ENCODE measurements at places on chromosomes 2 and 18.

- peak; percentile 27 for DNase-seq
Measured at GRCh38 chr2:230885463-230886130, 20.9 kb downstream of the ITM2C start.

GRCh38 chr2:225177098-225177497, 134.8 kb upstream of the DOCK10 start:
- no peak for DNase-seq

DNA sequence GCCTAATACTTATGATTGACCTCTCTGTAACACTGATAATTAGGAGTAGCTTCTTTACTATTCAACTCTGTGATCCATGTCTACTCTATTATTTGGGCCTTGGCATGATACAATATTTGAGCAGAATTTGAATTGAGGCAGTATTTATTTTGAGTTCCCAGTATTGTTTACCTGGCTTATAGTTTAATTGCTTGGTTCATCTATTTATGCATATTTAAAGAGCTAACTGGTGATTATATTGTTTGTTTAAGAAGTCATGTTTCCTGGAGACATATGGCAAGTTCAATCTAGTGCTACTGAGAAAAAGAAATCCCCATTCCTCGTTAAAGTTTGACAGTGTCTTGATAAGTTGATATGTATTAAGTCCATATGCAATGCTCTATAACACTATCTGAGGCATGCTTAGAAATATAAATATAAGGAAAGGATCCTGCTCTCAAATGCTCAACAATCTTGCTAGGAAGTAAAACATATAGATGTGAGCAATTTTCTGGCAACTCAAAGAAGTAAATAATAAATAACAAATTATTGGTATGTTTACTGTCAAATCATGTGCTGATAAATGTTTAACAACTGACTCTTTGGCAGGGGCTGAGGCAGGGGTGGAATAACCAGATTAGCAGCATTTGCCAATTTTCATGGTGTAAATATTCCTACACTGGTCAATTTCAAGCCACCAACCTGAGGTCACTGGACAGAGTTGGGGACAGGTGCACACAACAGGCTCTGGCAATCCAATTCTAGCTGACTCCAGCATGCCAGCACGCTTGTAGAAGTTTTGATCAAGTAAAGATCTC, 430.2 kb upstream of the PIK3C3 start:
- DNase-seq = no peak

DNA sequence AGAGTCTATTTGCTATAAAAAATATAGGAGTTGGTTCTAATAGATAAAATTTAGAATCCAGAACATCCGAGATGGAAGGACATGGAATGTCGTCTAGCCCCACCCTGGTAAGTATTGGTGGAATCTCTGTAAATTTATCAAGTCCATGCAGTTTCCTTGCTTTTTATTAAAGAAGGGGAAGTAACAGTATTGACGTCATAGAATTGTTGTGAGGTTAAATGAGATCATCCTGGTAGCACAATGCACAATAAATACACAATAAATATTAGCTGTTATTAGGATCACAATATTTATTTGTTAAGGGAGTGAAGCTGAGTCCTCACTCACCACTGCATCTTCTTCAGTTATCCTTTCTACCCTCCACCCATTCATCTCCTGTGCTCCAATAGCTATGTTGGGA, 16.7 kb upstream of the TMEM177 start:
- no peak for DNase-seq

DNA sequence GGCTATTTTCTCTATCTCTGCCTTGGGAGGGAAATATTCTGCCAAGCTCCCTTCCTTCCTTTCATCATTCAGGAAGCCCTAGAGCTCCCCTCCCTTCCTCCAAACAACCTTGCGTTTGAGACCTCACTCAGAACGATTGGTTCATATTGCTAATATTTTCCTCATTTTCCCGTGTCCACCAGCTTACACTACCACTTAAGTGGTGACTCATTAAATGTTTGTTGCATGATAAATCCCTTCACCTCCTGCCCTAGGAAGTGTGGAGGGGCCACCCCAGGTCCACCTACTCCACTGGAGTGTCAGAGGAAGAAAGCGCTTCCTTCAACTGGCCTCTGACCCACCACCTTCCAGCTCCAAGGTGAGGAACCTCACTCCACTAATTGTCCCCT, 2.3 kb upstream of the LPIN2 start:
- no peak for DNase-seq

DNA sequence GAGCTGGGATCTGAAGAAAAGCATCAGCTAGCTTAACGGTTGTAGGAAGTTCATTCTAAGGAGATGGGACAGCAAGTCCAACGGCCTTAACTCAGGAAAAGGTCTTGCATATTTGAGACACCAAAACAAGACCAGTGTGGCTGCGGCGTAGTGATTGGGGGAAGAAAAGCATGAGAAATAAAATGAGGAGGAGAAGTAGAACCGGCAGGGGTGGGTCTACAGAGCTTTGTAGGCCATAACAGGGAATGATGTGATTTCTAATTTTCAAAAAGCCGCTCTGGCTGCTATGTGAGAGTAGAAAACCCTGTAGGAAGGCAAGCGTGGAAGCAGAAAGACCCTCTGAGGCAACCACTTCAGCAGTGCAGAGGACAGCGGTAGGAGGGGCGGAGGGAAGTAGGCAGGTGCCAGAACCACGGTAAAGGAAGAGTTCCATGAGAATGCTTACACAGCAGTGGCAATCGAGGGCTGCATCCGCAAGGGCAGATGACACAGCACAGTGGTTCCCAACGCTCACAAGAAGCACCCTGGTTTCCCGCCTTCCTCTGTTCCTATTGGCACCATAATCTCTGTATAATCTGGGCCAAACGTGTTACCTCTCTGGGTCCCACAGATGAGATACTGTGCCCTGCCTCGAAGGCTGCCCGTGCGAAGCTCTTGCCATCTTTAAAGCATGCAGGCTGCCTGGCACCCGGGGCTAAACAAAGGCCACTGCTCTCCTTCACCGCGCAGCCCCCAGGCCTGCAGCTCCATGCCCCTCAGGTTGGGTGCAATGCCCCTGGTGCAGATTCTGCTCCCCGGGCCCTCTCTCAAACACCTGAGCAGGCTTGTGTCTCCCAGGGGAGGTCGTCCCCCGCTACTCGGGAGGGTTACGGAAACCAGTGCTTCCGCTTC, 795 bp downstream of the ANKRD39 start:
- no peak for DNase-seq

GRCh38 chr2:98743835-98744234, 12.9 kb upstream of the MGAT4A start:
- DNase-seq = no peak

GRCh38 chr2:127049927-127050802, 56.8 kb downstream of the BIN1 start:
- peak; percentile 37 for DNase-seq

DNA sequence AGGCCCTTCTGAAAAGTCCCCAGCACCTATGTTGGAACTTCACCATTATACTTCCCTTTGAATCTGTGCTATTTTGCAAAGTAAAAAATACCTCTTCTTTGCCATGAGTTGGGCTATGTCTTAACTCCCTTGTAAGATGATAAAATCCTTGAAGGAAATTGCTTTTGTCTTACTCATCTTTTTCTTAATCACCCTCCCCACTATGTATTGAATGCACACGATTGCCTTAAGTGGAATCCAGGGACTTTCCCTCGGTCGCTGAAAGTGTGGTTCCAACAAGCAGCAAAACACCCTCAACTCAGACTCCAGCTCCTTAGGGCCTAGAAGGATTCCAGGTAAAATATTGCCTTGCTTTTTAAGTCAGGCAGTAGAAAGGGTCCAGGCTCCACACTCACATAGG, 173.2 kb upstream of the ARL4C start:
- no peak for DNase-seq

GRCh38 chr2:104866122-104866864, 12.4 kb downstream of the POU3F3 start:
- no peak for DNase-seq

GRCh38 chr18:46388286-46388685, 268.7 kb downstream of the LOXHD1 start:
- DNase-seq = no peak

- DNase-seq = no peak
Measured at GRCh38 chr18:68150961-68151360, 563.9 kb downstream of the TMX3 start.

- no peak for DNase-seq
Measured at GRCh38 chr2:235325151-235325550, 168.7 kb upstream of the AGAP1 start.

- no peak for DNase-seq
Measured at GRCh38 chr2:161113693-161114575, 46.3 kb upstream of the TANK start.

GRCh38 chr2:129239141-129239540, 740.3 kb upstream of the RAB6C start:
- DNase-seq = no peak

DNA sequence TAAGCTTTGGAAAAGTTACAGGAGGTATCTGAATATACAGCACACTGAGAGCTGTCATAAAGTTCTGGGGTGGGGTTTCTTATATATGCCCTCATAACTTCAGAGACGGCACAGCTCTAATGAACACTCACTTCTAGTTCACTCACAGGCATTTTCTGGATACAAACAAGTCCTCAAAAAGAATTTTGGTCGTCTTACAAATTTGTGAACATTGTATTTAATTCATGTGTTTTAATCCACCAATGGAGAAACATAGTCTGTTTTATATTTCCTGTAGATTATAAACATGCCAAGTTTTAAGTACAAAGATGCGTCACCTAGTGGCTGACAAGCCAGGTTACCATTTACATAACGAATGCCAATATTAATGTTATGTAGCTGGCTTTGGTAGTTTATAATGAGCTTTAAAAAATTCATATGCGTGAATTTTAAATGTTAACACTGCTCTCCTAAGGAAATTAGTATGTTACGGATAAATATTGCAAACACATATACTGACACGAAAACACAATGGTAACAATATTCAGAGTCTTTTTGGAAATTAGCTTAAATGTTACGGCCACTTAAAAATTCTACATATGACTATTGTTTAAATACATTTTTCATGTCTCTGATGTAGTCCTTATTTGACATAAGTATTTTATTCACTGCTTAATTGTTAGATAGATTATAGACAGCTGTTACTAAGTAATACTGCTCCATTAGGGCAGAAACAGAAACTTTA, 2.5 kb downstream of the COL3A1 start:
- DNase-seq = no peak

GRCh38 chr2:168567836-168568235, 111.8 kb downstream of the CERS6 start:
- DNase-seq = no peak

GRCh38 chr2:194705398-194705797, 951.6 kb upstream of the SLC39A10 start:
- DNase-seq = no peak

DNA sequence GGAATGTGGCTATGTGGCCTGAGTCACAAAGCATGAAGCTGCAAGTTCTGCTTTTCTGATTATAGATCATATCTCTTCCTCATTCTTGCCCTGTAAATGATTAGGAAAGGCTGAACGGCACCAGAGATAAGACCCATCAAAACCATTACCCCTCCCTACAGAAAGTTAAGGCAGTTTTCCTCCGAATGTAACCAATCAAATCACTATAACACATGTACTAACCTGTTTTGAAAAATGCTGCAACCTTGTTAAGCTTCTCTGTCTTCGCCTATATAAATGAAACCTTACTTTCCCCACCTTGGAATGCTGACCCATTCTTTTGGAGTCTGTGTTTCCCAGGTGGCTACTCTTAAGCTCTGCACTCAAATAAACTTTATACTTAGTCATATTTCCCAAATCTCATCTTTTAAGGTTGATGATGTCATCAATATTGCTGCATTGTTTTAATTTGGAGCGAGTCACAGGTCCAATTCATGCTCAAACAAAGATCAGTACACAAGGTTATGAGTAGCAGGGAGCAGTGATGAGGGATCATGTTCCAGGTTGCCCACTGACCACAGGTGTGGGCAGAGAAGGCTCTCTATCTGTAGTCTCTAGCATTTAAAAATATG, 662.3 kb downstream of the IRS1 start:
- no peak for DNase-seq

DNA sequence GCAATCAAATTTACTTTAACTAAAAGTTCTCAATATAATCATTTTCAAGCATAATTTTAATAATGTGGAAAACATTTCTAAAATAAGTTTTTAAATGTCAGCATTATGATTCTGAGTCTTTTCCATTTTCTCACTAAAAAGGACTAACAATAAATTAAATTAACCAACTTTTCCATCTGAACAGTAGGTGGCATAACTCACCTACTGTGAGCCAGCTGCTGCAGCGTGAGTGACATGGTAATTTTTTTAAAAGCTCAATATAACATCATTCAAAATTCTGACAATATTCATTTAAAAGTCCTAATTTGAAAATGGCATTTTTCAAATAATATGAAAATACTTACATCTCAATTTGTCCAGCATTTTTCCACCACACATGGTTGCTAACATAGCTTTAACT, 66.5 kb downstream of the DTNB start:
- DNase-seq = no peak

DNA sequence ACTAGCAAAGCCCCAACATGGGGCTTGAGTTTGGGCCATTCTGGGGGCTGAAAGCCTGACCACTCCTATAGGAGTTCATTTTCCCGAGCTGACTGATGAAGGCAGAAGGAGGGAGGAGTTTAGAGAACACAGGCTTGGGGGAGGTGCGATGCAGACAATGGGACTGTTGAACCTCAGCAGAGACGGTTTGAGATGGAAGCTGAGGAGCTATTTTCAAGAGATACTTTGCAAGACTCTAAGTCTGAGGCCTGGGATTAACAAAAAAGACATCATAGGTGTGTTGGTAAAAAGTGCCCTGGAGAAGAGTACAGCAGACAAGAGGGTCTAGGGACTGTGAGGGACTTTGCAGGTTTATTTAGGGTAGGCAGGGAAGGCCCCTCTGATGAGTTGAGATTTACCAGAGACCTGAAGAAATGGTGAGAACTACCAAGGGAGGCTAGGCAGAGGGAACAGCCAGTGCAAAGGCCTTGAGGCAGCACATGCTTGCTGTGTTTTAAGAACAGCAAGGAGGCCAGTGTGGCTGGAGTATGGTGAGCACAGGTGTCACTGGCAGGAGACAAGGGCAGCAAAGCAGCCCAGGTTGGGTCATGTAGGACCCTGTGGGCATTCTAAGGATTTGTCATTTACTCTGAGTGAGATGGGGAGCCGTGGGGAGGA, 31.6 kb downstream of the PCBP1 start:
- DNase-seq = no peak

GRCh38 chr2:26983746-26984145, 13.3 kb downstream of the MAPRE3 start:
- no peak for DNase-seq

GRCh38 chr2:31813016-31813415, 197.8 kb downstream of the MEMO1 start:
- DNase-seq = no peak

- DNase-seq = no peak
Measured at GRCh38 chr2:165911231-165911630, 42.3 kb downstream of the TTC21B start.

- DNase-seq = no peak
Measured at GRCh38 chr2:238636269-238637073, 209.7 kb downstream of the ASB1 start.

GRCh38 chr2:231613663-231614558, 21.2 kb downstream of the TEX44 start:
- DNase-seq = peak; percentile 85

DNA sequence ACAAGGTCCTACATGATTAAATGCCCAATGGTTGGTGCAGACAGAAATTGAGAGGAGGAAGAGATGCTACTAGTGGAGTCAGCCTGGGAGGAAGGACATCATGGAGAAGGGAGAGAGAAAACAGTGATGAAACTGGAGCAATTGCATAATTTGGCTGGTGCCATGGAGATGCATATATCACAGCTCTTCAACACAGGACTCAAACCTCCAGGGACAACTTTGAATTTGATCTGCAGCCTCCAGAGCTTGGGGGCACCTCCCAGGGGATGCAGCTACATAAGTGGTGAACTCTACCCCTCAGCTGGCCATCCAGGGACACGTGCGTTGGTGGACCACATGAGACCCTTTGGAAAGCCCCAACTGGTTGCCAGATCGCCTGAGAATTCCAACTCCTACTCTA, 80.4 kb downstream of the CTAGE1 start:
- no peak for DNase-seq
